ENCODE measurements at places on chromosomes 3 and 15.

DNA sequence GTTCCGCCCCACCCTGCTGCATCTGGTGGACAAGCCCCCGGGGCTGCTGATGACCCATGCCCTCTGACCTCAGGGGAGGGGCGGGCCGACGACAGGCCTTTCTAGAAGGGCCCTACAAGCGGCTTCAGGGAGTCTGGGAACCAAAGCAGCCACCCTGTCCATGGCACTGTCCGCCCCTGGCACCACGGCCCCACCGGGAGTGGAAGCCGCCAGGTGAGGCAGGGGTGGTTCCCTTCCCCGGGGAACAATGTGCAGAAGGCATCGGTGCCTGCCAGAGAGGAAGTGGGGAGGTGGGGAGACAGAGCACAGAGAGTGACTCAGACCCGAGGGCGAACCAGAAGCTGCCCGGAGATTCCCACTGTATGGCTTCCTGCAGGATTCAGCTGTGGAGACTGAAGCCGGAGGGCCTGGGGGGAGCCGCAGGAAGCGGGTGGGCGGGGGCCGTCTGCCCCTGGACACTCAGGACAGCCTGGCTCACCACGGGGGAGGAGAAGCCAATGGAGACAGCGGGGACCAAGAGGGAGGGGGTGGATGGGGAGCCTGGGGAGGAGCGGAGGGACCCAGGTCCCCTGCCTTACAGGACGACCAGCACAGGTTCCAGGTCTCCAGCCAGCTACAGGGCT, 134.0 kb downstream of the TPRA1 start:
- DNase-seq: peak; percentile 76

GRCh38 chr3:193778676-193779075, 185.7 kb downstream of the OPA1 start:
- no peak for DNase-seq

DNA sequence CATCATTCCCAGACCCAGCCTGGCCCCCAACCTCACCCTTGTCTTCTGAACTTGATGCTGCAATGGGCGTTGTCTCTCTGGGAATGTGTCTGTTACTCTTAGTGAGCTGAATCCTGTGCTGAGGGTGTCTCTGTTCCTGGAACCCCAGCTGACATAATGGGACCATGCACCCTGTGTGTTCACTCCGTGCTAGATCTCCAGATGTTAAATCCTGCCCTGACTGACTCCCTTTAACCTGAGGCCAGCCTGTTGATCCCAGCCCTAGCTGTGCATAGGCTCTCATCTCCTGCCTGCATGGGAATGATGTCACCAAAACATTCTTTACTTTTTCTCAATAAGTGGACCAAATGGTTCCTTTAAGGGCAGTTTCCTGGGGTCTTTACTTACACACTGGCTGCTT, 48.0 kb upstream of the UMPS start:
- DNase-seq: no peak

GRCh38 chr3:129123314-129124060, 1.9 kb upstream of the RAB43 start:
- DNase-seq: no peak

GRCh38 chr3:77539014-77539413, 499.1 kb downstream of the ROBO2 start:
- DNase-seq: no peak

DNA sequence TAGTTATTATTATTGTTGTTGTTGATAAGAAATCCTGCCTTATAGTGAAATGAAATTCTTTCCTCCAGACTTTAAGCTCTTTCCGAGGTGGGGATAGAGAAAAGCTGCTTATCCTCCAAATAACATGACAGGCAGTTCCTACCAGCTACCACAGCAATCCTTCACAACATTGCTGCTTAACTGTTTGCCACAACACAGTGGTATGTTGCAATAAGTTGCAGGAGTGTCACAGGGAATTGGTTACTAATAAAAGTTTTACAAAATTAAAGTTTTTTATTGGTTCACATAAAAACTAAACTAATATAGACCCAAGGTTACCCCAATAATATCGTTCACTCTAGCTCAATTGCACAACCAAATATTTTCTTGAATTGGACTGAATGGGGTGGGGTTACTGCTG, 57.4 kb upstream of the ICE2 start:
- DNase-seq: no peak

GRCh38 chr3:45927881-45928280, 15.4 kb upstream of the CXCR6 start:
- DNase-seq: no peak

GRCh38 chr3:35970793-35971192, 331.5 kb downstream of the ARPP21 start:
- no peak for DNase-seq

DNA sequence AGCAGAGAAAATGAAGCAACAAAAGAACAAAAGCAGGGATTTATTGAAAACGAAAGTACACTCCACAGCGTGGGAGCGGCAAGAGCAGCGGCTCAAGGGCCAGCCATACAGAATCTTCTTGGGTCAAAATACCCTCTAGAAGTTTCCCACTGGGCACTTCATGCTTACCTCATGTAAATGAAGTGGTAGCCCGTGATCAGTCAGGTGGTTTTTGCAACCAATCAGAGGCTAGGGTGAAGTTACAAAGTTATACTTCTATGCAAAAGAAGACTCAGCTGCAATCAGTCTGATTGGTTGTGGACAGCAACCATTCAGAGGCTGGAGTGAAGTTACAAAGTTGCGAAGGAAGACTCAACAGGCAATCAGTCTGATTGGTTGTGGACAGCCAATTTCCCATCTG, 37.8 kb upstream of the TRH start:
- peak; percentile 69 for DNase-seq

- DNase-seq: no peak
Observed at GRCh38 chr3:36219398-36219797, 160.9 kb upstream of the STAC start.

GRCh38 chr3:25576831-25577454, 87.8 kb downstream of the TOP2B start:
- peak; percentile 27 for DNase-seq

DNA sequence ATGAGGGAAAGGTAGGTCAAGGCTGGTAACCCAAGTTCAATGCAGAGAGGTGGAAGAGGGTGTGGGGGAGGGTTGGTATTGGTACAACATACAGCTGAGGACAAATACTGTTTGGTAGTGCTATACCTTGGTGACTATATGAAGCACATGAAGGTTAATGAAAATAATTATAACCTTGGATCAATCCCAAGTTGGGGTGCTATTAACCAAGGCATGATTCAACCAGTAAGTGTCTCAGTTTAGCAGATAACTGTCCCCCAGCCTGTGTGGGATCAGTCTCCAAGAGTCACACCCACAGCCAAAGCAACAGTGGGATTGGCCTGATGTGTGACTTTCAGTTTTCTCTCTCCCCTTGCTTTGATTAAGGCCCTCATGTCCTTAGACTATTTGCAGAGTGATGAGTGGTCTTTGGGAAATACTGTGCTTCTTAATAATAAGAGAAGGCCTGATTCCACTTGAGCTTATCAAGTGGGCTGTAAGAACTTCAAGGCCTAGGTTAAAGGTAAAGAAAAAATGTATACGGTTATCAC, 80.8 kb downstream of the EOMES start:
- no peak for DNase-seq

DNA sequence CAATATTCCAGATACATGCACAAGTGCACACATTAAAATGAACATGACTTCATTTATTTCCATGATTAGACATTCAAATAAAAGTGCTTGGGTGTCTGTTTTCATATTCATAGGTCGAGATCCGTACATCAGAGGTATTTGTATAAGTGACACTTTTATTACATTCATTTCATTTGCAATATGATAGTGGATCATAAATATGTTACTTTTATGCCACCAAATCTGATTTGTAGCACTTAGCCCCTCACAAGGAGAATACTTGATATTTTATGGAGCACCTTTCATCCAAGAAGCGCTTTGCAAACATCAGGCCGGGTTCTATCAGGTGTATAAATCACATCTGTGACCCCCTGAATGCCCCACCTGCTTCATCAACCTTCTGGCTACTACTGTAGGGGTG, 100.6 kb downstream of the TOP2B start:
- DNase-seq: no peak

DNA sequence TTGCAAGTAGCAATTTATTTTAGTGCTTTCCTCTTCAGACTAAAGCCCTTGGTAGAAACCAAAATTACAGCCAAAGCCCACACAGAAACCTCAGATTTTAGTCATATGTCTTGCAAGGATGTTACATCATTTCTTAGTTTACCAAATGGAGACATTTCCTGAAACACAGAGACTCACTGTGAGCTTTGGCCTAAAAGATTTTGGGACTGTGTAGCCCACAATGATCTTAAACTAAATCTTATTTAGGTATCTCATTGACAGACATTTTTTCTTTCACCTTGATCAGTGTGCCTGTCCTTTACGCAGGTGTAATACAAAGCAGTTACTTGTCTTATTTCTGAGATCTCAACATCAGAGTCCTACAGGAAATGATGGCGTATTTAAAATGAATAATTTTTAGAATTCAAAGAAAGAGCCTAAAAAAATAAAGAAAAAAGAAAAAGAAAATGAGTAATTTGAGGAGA, 27.8 kb upstream of the AP4E1 start:
- peak; percentile 90 for DNase-seq

DNA sequence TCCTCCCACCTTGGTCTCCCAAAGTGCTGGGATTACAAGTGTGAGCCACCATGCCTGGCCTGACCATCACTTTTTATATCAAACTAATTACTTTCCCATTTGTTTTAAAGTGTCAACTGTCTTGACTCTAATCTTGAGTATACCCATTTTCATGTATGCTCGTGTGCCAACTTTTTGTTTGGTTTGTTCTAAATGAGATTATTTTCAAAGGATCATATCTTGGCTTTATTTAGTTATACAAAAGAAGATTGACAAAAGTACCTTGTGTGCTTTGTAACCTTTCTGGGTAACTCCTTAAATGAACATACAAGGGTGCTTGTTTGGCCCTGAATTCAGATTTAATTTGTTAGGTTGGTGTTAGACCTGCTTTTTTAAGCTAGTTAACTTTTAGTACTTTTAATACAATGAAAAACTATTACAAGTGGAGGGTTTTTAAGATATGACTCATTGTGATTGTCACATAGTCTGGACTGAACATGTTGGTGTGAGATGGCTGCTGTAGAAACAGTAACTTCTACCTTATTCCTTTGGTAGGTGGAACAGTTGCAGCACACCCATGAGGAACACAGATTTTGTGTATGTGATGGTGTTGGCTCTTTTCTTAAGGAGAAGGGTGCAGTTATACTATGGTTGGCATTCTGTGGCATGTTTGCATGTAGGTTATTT, 10.7 kb downstream of the KIF23 start:
- no peak for DNase-seq

DNA sequence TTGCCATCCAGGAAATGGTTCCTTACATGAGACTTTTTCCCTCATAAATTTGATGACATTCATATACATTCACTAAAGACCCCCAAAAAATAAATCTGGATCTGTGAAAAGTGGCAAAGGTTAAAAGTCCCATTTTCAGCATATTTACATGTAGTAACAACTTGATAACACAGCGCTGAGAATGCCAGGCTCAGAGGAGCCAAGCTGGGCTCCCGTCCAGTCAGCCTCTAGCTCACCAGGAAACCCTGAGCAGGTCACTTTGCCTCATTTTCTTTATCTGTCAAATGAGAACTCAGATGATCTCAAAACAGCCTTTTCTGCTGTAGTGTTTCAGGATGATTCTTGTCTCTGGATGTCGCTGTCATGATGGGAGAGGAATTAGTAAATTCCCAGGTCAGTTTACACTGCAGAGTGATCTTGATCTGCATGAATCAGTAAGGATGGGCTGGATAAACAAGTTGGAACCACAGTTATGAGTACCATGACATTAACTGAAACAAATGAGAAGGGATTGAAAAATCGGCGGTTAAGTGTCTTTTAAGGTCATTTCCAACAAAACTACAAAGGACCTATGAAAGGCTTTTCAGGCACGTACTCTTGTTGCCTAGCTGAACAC, 82.8 kb downstream of the PPARG start:
- no peak for DNase-seq

DNA sequence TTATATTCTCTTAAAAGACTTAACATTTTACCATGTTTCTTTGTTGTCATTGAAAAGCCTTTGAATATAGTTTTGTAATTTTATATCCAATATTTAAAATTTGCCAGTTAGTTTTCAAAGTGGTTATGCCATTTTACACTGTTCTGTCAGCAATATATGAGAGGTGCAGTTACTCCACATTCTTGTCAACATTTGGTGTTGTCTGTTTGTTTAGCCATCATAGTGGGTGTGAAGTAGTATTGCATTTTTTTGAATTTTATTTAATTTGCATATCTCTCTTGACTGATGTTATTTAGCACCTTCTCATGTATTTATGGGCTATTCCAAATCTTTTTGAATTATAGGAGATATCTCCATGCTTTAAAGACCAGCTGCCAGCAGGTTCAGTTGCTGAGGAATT, 40.4 kb downstream of the LRRC28 start:
- no peak for DNase-seq

- DNase-seq: no peak
Observed at GRCh38 chr3:133996251-133996661, 33.5 kb downstream of the SLCO2A1 start.

DNA sequence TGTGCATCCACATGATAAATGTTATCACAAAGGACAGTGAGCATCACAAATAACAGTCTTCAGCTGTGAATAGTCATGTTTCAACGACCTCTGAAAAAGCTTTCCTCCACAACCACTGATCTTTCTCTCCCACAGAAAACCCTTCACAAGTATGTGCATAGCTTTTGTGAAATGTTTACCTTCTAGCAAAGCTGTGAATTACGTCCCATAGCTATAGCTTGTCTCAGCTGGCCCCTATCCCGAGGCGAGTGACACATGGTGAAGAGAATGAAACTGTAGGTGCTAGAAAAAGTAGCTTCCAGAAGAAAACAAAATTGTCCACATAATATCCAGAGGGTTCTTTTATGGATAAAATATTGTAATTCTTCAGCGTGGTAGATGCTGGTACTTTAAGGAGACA, 182.0 kb downstream of the FGF12 start:
- no peak for DNase-seq

- DNase-seq: no peak
Observed at GRCh38 chr3:148532326-148532725, 165.4 kb upstream of the AGTR1 start.

DNA sequence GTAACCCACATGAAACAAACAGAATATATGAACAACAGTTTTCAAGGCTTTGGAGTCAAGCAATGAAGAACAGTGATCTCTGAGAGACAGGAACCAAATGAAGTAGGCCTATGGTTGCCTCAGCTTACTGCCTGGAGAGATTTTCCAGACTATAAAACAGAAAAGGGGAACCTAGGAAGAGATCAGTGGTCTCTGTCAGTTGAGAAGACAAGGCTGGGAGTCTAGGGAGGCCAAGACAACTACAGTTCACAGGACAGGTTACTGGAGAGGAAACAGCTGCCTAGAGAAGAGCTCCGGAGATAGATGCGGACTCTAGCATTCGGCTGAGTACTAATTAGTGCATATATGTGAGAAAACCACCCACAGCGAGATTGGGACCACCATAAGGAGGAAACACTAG, 87.7 kb downstream of the PLCH1 start:
- DNase-seq: no peak

DNA sequence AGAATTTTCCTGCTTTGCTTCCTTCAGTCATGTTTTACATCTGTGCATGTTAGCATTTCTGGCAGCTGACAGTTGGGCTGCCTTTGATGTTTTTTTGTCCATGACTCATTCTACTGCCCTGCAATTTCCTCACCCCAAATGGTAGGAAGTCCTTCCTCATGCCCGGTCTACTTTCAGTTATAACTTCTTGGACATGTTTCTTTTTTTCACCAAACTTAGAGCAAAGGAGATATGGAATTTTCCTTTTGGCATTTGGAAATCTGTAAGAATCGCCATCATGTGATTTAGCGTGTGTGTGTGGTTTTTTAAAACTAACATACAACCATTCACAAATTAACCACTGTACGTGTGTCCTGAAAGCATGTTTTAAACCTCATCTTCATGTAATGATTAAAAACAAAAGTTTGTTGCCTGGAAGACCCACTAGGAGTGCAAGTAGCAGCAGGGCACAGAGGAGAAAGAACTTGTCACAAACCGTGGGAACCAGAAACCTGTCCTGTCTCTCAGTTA, 430.7 kb upstream of the CFAP20DC start:
- peak; percentile 59 for DNase-seq

Measured in inflammatory macrophage treated with lipopolysaccharide for 1 hour (primary cell).